ENCODE measurements at places on chromosomes 7 and 10. TPM values are rescaled to one million over a fixed set of nuclear protein-coding genes. Genes with fewer than 3 reads are reported as not detected.
A peak's percentile ranks its signal among the peaks of the same experiment; 100 is the strongest.

DNA sequence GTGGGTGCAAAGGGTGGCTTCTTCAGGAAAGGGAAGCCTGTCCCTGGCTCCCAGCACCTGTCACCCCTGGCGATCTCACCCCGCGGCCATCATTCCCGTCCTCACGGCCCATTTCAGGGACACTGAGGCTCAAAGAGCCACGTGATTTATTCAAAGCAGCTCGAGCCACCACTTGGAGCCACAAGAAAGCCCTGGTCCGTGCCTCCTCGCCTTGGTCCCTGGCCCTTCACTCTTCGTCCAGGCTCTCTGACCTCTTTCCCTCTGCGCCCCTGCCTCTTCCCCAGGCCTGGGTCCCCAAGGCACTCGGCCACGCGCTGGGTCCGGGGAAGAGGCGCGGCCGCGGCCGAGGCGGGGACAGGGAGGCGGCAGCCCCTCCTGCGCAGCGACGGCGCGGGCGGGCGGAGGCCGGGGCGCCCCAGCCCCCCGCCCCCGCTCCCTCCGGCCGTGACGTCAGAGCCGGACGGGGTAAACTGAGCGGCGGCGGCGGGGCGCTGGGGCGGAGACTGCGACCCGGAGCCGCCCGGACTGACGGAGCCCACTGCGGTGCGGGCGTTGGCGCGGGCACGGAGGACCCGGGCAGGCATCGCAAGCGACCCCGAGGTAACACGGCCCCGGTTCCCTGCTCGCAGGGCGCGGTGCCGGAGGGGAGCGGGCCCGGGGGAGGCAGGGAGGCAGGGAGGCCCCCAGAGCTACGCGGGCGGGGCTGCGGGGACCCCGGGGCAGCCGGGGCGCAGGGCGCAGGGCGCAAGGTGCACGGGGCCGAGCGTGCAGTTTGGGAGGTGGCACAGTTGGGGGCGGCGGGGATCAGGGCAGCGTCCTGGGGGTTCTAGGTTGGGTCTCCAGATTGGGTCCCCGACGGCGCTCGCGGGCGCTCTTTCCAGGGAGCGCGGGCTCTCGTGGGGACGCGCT, at the start of gene SLC18A2:
Gene SLC18A2, plus strand, starts transcription at position 494 of the 909 bp plus-strand sequence. CDS start 580 bp downstream, outside the sequence.
- no peak for DNase-seq

HSPA12A gene
- 16.9 TPM for polyA plus RNA-seq

SLIT1 gene
- polyA plus RNA-seq, result 0.01 TPM

CTBP2 gene
- polyA plus RNA-seq, result 72.1 TPM

DNA sequence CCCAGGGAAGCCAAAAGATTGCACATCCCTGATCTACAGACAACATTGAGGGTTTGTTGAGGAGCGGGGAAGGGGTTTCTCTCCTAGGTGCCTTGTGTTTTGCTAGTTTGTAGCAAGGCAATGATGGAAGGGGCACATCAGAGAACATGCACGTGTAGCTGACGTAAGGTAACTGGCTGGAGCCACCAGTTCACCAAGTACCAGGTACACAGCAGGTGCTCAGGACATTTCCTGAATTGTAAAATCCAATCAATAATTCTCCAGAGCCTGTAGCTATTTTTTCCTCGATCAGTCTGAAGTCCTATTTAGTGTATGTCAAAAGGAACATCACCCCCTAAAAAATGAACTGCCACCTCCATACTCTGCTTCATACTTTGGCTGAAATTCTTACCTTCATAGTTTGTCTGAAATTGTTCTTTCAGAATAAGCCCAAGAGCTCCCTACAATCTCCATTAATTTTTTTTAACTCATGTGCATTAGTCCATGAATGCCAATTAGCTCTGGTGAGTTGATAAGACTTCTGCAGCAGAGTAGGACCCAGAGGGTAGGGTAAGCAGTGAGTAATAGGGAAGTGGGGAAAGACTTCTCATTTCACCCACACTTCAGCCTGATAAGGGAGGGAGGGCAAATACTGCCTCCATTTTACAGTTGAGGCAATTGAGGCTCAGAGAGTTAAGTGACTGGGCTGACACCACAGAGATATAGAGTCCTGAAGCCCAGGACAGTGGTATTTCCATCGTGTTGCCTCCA, 36.0 kb upstream of the SLC26A3 start:
- DNase-seq, result no peak

BCL7B gene
- polyA plus RNA-seq, result 63.2 TPM

DNA sequence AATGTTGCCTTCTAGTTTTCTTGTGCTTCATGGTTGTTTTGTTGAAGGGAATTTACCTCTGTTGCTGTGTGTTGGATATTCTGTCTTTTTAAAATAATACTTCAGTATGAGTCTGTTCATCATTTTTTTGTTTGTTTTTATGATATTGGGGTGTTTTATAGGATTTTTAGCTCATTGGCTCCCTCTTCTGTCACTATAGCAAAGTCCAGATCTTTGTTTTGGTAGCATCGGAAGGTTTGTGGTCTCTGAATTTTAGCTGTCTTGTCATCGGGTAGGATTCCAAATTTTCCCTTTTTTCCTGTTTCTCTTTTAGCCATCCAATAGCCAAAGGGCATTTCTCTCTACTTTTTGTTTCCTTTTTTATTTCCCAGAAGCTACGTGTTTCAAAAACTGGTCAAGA, 91.4 kb downstream of the EXOC4 start:
- peak; percentile 43 for DNase-seq

- DNase-seq, result no peak
Measured at GRCh38 chr7:73933091-73933490, 72.1 kb downstream of the TMEM270 start.

PLXNA4 gene
- polyA plus RNA-seq, result 2.4 TPM

DNA sequence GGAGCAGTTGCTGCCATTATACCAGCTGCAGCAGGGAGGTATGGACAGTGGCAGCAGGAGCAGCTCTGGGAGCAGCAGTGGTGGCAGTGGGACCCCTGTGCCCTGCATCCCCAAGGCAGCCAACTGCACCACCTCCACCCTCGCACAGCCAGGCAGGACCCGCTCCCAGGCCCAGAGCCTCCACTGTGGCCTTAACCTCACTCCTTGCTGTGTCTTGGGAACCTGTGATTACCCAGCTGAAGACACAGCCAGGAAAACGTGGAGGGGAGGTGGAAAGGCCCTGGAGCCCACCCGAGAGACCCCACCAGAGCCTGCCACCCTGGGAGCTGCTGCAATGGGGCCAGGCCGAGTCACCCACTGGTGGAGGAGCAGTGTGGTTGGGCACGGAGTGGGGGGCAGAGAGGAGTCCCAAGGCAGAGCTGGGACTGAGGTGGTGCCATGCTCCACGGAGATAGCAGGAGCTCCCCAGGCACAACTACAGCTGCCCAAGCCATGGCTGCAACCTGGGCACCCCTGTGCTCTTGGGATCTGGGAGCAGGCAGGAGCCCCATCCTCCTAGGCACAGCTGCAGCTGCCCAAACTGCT, 20.4 kb downstream of the LRRC72 start:
- DNase-seq, result no peak

CAMK2B gene
- polyA plus RNA-seq, result 0.06 TPM

DNA sequence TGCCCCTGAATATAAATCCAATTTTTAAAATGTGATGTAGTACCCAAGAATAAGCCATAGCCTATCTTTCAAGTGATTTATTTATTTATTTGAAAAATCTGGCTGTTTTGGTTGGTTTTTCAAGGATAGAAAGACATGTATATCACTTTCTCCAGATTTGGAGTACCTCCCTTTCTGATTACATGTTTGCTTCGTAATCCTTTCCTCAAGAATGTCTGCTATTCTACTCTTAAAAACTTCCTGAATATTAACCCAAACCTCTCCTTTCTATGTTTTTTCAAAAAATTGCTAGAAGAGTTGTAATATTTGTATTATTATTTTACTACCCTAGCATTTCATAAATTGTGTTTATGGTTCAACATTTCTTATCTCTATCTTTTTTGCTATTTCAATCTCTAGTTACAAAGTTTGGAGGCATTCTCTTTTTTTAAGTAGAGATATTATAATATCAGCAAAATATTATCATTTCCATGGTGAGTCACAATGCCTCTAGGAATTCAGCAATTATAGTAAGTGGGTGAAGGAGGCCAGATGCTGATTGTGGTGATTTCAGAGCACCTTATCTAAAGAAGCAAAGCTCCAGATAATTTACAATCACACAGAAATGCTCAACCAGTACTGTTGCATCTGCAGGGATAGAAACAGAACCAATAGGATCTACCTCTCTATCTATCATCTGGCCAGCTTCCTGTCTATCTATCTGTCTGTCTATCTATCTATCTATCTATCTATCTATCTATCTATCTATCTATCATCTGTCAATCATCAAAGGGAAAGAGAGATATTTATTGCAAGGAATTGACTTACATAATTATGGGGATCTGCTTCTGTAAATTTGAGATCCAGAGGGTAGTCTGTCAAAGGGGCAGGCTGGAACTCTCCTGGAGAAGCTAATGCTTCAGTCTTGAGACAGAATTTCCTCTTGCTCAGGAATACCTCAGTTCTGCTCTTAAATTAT, 412.5 kb upstream of the SEMA3C start:
- DNase-seq, result no peak

DNA sequence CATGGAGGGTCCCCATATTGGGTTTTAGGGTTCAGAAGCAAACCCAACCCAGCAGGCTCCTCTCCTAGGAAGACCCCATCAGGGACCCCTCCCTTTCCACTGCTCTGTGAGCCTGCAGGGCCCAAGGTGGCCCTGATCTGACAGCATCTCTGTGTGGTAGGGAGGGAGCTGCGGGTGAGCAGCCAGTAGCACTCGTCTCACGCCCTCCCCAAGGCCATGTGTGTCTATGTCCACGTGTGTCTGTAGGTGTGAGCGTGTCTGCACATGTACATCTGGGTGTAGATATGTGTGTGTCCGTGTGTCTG, 103.5 kb upstream of the FAM20C start:
- no peak for DNase-seq

DNA sequence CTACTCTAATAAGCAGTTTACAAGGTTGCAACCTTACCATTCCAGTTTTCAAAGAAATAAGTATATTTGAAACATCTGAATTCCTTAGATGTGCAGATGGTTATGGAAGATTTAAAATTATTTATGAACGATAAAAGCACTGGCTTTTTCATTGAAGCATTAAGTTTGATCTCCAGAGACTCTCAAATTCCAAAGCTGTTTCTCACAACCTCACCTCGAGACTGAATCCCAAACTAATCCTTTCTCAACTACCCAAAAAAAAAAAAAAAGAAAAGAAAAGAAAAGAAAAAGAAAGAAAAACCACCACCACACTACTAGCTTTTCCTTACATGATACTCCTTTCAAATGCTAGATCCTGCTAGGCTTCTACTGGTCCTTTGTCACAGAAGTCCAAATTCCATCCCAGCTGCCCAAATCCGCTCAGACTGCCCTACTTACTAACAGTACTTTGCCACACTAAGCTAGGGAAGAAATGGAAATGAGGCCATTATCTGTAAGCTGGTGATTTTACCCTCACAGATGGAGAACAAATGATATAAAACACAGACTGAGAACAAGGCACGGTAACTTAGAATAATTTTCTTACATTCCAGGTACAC, 100.6 kb upstream of the CDK1 start:
- DNase-seq, result no peak
